DMS53 (cell line): ENCODE measurements at places on chromosomes 1 and 21.

DNA sequence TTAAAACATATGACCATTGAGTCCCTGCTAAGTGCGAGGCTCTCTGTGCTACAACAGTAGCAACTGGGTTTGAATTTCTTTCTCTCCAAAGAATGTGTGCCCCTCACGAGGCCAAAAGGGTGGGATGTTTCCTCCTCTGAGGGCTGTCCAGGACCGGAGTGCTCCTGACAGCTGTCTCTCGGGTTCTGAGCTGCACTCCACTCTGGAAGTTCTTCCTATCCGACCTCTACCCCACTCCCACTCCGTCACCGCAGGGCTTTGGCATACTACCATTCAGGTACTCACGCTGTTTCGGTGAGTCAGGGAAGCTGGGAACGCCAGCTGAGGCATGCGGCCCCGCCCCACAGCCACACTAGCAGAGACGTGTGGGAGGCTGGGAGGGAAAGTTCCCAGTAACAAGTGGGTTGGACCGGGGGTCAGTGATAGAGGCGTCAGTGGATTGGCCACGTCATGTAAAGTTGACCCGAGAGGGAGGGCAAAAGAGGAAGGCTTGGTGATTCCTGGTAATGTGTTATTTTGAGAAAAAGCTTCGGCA lies 705 bp upstream of the SLC50A1 start:
- peak; percentile 95 for DNase-seq

DNA sequence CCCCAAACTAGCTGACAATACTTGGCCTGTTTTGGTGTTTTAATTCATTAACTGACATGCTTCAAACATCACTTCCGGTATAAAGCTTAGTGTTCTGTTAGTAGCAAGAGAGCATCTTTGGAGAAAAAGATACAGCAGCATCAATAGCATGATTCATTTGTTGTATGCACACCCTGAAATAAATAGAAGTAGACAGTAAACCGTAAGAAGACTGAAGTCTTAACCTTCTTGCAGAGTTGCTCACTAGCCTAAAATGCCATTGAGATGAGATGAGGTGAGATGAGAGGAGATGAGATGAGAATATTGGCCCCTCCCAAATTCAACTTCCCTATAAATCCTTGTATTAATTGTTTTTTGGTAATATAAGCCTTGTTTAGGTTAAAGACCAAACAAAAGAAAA lies 108.8 kb downstream of the TNFSF18 start:
- no peak for DNase-seq

DNA sequence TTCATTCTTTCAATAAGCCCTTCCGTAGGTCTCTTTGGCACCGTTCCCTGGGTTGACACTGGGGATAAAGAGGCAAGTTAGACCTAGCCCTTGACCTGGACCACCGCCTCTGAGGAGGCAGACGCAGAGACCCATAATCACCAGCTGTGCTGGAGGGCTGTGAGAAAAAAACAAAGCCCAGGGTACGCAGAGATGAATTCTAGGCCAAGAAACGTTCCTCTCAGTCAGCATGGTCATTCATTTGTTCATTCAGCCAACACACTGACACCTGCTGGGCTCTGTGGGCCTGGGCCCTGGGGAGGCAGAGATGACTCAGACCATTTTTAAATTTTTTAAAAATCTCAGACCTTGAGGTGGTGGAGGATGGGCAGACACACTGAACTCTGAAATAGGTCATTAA lies 26.3 kb upstream of the TRABD2B start:
- no peak for DNase-seq

- DNase-seq: no peak
Observed at GRCh38 chr1:181140891-181141290, 52.4 kb downstream of the IER5 start.

GRCh38 chr1:154953611-154954038 lies 2.3 kb downstream of the PBXIP1 start:
- DNase-seq: no peak

GRCh38 chr1:157641177-157641576 lies 43.3 kb upstream of the FCRL4 start:
- DNase-seq: no peak

GRCh38 chr1:27660300-27660835 lies 11.6 kb downstream of the IFI6 start:
- DNase-seq: peak; percentile 66

DNA sequence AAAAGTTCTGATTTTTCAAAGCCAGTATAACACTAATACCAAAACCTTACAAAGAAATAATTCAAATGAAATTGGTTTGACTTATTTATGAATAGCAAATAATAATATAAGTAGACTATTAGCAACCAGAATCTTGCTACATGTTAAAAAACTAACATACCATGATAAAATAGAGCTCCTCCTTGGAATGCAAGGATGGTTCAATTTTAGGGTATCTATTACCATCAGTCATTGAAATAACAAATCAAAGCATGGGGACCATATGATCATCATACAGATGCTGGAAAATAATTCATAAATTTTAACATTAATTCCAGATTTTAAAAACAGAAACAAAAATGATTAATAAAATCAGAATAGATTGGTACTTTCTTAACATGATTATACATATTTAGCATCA lies 66.3 kb downstream of the RRAGC start:
- no peak for DNase-seq

- DNase-seq: peak; percentile 94
Observed at GRCh38 chr1:226875641-226876295, 5.4 kb downstream of the PSEN2 start.

DNA sequence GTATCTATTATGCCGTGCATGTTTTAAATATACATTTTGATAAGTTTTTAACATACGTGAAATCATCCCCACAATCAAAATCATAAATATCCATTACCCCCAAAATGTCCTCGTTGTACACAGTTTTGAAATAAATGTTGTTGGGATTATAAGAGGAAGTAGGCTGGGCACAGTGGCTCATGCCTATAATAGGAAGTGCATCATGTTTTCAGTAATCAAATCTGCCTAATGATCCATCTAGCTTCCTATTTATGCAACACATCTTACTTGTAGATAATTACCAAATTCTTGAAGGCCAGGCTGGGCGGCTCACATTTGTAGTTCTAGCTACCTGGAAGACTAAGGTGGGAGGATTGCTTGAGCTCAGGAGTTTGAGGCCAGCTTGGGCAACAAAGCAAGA lies 15.0 kb upstream of the IFNGR2 start:
- no peak for DNase-seq

DNA sequence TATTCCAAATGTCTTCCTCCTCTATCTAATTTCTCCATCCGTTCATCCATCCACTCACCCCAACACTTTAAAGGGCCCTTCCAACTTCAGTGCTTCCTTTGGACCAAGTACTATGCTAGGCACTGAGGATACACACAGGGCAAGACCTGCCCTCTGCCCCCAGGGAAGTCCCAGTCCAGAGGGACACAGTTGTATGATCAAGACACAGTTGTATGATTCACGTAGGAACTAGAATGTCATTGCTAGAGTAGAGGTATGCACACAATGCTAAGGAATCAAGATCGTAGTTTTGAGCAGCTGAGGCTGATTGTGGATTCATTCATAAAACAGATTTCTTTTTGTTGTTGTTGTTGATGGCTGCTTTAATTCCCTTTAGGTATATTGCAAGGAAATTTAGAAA lies 11.6 kb upstream of the IER5 start:
- DNase-seq: no peak

DNA sequence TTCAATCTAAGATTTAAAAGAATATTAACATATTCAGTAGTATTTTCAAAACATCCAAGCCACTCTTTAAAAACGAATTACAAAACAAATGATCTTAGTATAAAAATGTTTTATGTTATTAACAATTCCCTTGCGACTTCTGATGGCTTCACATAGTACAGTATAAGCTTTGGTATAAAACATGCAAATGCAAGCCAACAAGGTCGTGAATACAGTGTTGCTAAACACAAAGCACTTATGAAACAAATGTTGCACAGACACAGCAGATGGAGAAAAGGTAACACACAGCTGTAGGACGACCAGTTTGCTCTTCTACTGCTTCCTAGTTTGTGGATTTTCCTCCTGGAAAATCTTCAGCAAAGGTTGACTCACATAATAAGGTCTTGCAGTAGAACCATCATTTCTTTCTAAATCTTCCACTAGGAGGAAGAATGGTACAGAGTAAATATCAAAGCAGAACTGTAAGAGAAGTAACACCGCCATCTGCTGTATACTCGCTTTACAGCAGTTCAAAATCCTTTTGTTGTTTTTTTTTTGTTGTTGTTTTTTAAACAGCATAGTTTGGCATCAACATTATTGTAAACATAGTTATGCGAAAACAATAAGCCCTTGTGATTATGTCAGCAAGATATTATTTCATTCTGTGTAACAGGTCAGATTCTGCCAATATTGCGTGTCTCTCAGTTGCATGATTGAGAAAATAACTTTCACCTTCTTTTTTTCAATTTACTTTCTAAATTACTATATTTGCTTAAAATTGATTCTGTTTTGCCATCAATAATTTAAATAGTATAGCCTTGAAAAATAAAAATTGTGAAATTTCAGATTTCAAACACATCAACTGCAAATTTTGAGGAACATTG lies 69.5 kb downstream of the LHX8 start:
- DNase-seq: peak; percentile 77

- DNase-seq: peak; percentile 44
Observed at GRCh38 chr1:153422450-153423068, 6.2 kb downstream of the S100A7A start.

DNA sequence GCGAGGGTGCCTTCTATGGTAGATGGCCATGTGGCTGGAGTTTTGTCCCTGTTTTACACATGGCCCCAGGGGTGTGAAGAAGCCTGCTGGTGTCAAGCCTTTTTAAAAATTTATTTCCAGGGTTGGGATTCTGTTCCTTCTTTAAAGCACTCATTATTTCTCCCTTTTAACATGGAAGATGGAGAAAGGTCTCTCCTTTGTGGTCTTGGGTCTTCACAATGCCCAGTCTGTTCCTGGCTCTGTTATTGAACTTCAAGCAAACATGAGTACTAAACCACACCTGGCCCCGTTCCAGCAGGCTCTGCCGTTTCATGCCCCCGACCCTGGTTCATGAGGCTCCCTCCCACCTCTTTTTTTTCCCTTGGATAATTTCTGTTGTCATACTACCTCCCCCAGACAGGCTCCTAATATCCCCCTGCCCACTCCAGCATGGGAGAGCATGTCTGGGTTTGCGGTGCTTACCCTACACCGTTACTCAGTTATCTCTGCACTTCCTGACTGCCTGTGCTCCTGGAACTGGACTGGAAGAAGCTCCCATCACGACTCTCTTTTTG lies 121.2 kb upstream of the KIAA0040 start:
- no peak for DNase-seq

DNA sequence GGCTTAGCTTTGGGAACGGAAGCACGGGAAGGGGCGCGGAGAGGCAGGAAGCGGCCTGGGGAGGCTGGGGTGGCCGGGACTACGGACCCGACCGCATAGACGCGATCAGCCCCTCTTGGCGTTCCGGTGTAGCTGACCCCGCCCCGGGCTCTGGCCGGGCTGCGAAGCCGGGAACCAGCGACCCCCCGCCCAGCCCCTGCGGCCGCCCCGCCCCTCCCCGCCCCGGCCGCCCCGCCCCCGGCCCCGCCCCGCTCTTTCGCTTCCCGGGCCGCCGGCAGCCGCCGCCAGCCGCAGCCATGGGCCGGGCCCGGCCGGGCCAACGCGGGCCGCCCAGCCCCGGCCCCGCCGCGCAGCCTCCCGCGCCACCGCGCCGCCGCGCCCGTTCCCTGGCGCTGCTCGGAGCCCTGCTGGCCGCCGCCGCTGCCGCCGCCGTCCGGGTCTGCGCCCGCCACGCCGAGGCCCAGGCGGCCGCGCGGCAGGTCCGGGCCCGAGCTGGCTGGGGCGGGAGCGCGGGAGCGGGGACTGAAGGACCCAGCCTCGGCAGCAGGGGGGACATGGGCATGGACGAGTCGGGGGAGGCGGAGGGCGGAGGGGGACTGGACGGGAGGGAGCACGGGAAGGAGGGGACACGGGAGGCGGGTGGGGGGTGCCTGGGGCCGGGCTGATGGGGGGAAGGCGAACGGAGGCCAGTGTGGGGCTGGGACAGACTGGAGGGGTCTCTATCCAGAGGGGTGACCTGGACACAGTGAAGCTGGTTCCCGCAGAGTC lies at the start of gene SELENON:
Gene SELENON, plus strand, starts transcription at position 259 of the 768 bp plus-strand sequence. Its CDS starts 38 bp downstream, at position 297.
- peak; percentile 74 for DNase-seq

- DNase-seq: no peak
Observed at GRCh38 chr21:42503711-42504110, 7.7 kb upstream of the RSPH1 start.

GRCh38 chr1:224864006-224864405 lies 65.5 kb upstream of the DNAH14 start:
- DNase-seq: no peak

- no peak for DNase-seq
Observed at GRCh38 chr1:43492826-43493225, 37.9 kb upstream of the PTPRF start.

GRCh38 chr1:36297062-36297461 lies 9.1 kb upstream of the SH3D21 start:
- DNase-seq: no peak

DNA sequence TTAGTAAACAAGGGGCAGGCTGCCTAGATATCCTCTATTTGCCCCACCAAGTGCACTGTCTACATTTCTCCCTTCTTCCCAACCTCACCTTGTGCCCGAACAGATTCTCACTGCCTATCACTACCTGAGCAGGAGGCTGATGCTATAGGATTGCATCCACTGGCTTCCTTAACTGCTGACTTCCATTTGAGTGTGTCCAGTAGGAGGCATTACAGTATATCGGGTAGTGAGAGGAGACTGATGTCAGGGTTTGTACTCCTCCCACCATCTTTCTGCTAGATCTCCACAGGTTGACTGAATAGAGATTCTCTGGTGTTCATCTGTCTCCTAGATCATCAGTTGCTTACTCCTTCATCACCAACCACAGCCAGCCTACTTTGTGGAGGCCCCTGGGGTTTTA lies 796.3 kb downstream of the LRRIQ3 start:
- DNase-seq: peak; percentile 51

DNA sequence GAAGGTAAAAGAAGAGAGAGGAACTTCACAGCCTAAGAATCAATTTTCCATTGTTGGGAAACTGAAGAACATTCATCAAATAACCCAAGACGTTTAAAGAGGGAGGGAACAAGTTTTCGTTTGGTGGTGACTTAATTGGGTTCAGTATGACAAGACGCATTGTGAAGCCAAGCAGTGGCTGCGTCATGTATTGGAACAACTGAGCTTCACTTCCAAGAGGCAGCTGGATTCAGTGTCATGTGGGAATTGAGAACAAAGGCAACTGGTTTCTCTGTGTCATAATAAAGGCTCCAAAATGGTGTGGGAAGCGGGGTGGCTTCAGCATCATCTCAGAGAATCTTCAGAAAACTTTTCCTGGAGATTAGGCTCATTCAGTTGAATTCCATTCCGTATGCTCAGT lies 29.8 kb upstream of the RC3H1 start:
- DNase-seq: no peak

GRCh38 chr1:25568090-25568833 lies 24.9 kb downstream of the LDLRAP1 start:
- no peak for DNase-seq

- no peak for DNase-seq
Observed at GRCh38 chr1:33012165-33012564, 24.5 kb downstream of the AK2 start.

GRCh38 chr1:5779608-5780323 lies 212.5 kb downstream of the NPHP4 start:
- no peak for DNase-seq

GRCh38 chr1:5645135-5645399 lies 347.2 kb downstream of the NPHP4 start:
- no peak for DNase-seq
